CD4-positive, alpha-beta T cell treated with Interleukin-12 subunit alpha and Interleukin-12 subunit beta, for 1 hour (primary cell): ENCODE measurements at places on chromosomes 5 and 9.

GRCh38 chr5:136076881-136077445 lies 48.2 kb downstream of the TGFBI start:
- no peak for DNase-seq

GRCh38 chr5:92552206-92553160 lies 1028.5 kb downstream of the NR2F1-AS1 start:
- no peak for DNase-seq

DNA sequence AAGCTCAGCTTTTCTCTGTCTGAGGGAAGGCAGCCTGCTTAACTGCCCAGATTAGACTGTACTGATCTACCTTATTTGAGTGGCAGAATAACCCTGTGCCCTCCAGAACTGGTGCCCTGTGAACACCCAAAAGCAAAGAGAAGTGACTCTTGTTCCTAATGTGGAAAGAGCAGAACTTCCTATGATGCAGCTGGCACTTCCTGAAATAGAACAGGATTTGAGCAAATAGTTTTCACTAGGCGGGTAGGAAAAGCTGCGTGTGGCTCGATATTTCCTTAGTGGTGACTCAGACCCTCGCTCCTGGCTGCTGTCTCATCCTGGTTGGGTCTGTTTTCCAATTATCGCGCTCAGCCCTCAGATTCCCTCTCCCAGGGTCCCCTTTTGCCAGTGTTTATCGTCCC lies 89.9 kb downstream of the SH3TC2 start:
- DNase-seq, result no peak

- DNase-seq, result no peak
These were observed 8.3 kb downstream of the TLE4 start for GRCh38 chr9:79580055-79580454.

- no peak for DNase-seq
These were observed 258.5 kb downstream of the AGTPBP1 start for GRCh38 chr9:85483208-85483607.
